ENCODE measurements at places on chromosomes 1 and 21. TPM values are rescaled to one million over a fixed set of nuclear protein-coding genes. Genes with fewer than 3 reads are reported as not detected.

MX1 gene
- total RNA-seq: 2.2 TPM

ALX3 gene
- total RNA-seq: not detected

LCE1E gene
- total RNA-seq: not detected

OVAAL gene
- total RNA-seq: not detected

OR2L2 gene
- not detected for total RNA-seq

SPRR2A gene
- 1.3 TPM for total RNA-seq

SLC6A17 gene
- 0.53 TPM for total RNA-seq

LEFTY2 gene
- total RNA-seq: not detected

CCDC185 gene
- total RNA-seq: not detected

MROH9 gene
- not detected for total RNA-seq

CHD5 gene
- total RNA-seq: 0.26 TPM

OBSCN gene
- 6.3 TPM for total RNA-seq

APCS gene
- total RNA-seq: not detected

PIGR gene
- 0.51 TPM for total RNA-seq

ADORA3 gene
- total RNA-seq: not detected

XCL2 gene
- not detected for total RNA-seq

PTGFR gene
- total RNA-seq: 0.26 TPM

CD1B gene
- not detected for total RNA-seq

RIMKLA gene
- total RNA-seq: not detected

ETNK2 gene
- 58.7 TPM for total RNA-seq

AKR7A2 gene
- total RNA-seq: 54.8 TPM

ADGRL4 gene
- total RNA-seq: not detected

LENEP gene
- total RNA-seq: not detected

DHDDS gene
- 55.3 TPM for total RNA-seq

SH2D5 gene
- 32.6 TPM for total RNA-seq

SPATA21 gene
- total RNA-seq: not detected

LRRIQ3 gene
- 0.26 TPM for total RNA-seq

ODR4 gene
- 21.9 TPM for total RNA-seq

RPTN gene
- total RNA-seq: 0.53 TPM

LRRC38 gene
- not detected for total RNA-seq

PCBP3 gene
- not detected for total RNA-seq

DDI2 gene
- 13.7 TPM for total RNA-seq

DSCAM gene
- total RNA-seq: 0.53 TPM

THEM4 gene
- total RNA-seq: 9.7 TPM

TMPRSS2 gene
- 3.7 TPM for total RNA-seq

RHEX gene
- not detected for total RNA-seq

LIN28A gene
- not detected for total RNA-seq

MNDA gene
- not detected for total RNA-seq

FLVCR1 gene
- 4.5 TPM for total RNA-seq

AADACL3 gene
- not detected for total RNA-seq

C1orf141 gene
- not detected for total RNA-seq

EFCAB14 gene
- 32.4 TPM for total RNA-seq

DRAXIN gene
- total RNA-seq: not detected

MTMR11 gene
- total RNA-seq: 2.0 TPM

OR4F29 gene
- total RNA-seq: not detected

HAO2 gene
- 0.13 TPM for total RNA-seq

PRAMEF7 gene
- total RNA-seq: not detected

DNALI1 gene
- 0.26 TPM for total RNA-seq

SERTAD4 gene
- total RNA-seq: 0.26 TPM

PYHIN1 gene
- total RNA-seq: not detected

HES3 gene
- not detected for total RNA-seq

LDLRAD1 gene
- total RNA-seq: 0.26 TPM

TBX15 gene
- total RNA-seq: not detected

TMPRSS3 gene
- not detected for total RNA-seq

SPOCD1 gene
- 4.9 TPM for total RNA-seq

GPX7 gene
- 1.7 TPM for total RNA-seq

PKLR gene
- total RNA-seq: not detected
